Stimulated activated CD8-positive, alpha-beta memory T cell treated with anti-CD3 and anti-CD28 coated beads, Interleukin-15, amount 100 ng/mL, for 48 hours (primary cell): ENCODE measurements at places on chromosomes 4 and X.

GRCh38 chr4:9859810-9860209, 78.4 kb downstream of the DRD5 start:
- DNase-seq = no peak

GRCh38 chr4:156837625-156838345, 133.8 kb downstream of the PDGFC start:
- DNase-seq = no peak

GRCh38 chrX:72255445-72255844, 16.6 kb upstream of the ERCC6L start:
- DNase-seq = no peak

DNA sequence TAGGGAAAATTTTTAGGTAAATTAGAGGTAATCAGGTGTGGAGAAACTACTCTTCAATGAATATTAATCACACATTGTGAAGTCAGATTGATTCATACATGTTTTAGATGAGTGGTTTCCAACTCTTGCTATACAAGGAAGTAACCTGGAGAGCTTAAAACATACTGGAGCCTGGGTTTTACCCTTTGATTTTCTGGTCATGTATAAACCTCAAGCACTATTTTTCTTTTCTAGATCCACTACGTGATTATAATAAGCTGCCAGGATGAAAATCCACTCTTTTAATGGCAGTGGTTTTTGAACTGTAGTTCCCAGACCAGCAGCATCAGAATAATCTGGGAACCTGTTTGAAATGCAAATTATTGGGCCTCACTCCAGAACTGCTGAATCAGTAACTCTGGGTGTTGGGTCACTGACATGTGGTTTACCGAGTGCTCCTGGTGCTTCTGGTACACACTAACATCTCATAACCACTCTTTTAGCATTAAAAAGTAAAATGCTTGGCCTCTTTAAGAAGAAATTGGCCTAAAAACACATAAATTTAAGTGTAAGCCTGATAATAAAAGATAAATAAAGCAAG, 63.4 kb downstream of the DCAF12L1 start:
- DNase-seq = no peak
